ENCODE measurements at places on chromosomes 1 and 21.

DNA sequence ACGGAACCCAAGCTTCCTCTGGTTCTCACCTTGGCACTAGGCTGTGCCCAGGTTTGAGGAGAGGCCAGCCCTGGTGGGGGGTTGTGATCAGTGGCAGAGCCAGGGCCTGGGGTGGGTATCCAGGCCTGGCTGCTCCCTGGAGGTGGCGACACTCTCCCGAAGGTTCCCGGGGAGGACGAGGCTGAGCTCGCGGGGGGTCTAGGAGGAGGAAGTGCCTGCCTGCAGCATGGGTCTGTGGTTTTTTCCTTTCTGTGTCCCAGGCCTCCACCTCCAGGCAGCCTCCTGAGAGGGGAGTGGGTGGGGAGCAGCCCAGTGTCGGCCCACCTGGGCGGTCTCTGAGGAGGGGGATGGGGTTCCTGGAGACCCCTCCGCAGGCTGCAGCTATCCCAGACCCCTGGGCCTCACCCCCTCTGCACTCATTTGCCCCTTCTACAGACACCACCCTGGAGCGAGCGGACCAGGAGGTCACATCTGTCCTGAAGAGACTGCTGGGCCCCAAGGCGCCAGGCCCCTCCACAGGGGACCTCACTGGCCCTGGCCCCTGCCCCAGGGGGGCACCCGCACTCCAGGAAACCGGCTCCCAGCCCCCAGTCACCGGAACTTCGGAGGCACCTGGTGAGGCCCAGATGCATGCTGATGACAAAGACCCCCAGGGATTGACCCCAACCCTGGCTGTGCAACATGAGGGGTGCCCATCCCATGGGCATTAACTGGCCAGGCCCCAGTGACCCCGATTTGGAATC lies 44.3 kb downstream of the TRIM11 start:
- DNase-seq: no peak

GRCh38 chr1:240462277-240462676 lies 149.7 kb downstream of the GREM2 start:
- no peak for DNase-seq

DNA sequence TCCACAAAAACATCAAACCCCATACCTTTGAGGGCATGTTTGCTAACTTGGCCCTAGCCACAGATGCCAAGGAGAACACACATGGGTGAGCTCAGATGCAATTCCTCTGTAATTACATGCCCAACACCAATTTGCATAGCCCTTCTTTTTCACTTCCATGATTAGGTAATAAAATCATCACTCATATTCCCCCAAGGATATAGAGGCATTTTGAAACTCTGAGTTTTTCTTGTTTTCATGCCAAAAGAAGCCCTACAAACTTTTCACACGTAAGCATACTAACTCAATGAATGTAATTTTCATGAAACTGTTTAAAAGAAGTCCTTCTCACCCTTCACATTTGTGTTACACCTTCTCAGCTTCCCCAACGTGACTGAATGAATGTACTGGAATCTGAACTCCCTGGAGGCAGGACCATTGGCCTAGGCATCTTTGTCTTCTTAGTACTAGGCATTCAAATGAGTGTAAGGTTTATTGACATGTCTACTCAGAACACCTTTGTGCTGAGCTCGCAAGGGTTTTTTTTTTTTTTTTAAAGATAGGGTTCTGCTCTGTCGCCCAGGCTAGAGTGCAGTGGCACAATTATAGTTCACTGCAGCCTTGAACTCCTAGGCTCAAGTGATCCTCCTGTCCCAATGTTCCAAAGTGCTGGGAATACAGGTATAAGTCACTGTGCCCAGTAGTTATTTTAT lies 31.0 kb downstream of the FBXO42 start:
- no peak for DNase-seq

DNA sequence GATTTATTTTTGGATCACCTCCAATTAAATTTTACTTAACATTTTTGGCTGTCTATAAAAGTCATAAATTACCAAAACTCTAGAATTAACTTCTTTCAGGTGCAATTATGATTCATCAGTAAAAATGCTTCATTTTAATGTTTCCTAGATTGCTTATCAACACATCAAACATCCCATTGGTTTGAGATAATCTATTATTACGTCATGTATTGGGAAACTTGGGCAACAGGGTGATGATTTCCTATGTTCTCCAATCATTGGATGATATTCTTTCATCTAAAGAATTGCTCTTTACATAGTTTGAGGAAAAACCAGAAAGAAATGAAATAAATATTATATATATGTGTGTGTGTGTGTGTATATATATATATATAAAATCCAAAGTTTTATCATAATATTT lies 76.8 kb upstream of the KCNJ6 start:
- no peak for DNase-seq

GRCh38 chr1:178541829-178542553 lies 29.1 kb downstream of the TEX35 start:
- DNase-seq: peak; percentile 44

GRCh38 chr1:248805876-248806275 lies 19.8 kb downstream of the SH3BP5L start:
- DNase-seq: peak; percentile 24

DNA sequence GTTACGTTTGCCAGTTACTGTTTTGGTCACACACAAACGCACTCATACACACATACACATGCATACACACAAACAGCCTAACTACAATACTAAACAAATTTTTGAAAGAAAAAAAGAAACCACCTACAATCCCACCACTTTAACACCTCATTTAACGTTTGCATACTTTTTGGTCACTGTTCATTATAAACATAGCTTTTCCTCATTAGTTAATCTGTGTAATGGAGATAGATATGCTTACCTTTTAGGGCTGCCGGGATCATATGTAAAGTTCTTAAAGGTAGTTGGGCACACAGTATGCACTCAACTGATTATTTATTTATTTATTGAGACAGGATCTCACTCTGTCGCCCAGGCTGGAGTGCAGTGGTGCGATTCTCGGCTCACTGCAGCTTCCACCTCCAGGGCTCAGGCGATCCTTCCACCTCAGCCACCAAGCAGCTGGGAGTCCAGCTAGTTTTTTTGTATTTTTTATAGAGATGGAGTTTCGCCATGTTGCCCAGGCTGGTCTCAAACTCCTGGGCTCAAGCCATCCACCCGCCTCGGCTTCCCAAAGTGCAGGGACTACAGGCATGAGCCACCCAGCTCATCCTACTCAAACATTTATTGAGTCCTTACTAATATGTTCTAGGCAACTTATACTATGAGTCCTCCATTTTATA lies 677 bp upstream of the BCL10 start:
- no peak for DNase-seq

DNA sequence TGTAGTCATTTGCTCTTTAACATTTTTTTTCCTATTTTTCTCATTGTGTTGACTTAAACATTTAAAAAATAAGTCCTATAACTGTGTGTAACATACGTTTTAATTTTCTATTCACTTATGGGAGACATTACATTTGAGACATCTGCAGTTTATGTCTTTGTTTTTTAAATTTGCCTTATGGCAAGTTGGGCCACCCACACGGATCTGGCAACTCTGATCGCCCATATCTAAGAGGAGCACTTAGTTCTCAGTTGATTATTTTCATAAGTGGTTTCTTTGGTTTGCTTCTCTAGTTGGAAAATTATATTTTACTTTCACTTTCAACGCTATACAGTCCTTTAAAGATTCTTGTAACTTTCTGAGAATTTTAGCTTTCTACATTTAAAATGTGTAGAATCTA lies 13.8 kb upstream of the ZNF124 start:
- DNase-seq: no peak

- DNase-seq: no peak
Measured at GRCh38 chr1:145951526-145951925, 6.3 kb downstream of the LIX1L start.

DNA sequence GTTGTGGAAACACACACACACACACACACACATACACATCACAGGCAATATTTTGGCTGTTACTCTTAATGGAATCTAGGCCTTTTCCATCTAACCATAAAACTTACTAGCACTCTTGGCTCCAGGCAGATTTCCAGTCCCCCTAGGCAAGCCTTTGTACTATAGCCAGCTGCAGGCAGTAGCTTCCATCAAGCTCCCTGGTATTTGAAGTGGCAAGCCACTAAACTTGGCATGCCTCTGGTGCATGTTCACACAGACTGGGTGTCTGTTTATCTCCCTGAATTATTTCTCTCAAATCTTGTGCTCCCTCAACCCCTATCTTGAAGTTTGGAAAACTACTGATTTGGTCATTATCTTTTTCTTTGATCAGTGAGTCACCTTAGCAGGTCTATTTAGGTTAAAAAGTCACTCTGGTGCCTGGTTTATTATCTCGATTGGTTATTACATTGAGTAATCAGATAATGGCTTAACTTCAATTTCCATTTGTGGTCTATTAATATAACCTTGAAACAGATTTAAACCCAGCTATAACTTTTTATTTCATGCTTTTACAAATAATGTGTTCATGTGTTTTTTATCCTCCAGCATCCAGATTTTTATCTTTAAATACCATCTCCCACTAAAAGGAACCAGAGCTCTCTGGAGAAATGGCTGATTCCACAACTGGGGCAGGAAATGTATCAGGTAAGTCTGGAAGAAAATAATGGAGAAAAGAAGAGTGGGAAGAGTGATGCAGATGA lies 2.7 kb upstream of the RBM15 start:
- no peak for DNase-seq

DNA sequence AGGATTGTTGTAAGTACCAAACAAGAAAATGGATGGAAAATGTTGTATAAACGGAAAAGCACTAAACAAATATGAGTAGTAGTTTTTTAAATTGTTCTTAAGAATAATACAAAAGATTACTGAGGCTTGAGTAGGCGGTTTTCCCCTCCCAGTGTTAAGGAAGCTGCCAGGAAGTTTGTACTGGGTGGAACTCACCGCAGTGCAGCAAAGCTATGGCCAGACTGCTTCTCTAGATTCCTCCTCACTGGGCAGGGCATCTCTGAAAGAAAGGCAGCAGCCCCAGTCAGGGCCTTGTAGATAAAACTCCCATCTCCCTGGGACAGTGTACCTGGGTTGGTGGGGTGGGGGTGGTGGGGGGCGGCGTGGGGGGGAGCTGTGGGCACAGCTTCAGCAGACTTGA lies 58.7 kb downstream of the XCL2 start:
- DNase-seq: no peak

DNA sequence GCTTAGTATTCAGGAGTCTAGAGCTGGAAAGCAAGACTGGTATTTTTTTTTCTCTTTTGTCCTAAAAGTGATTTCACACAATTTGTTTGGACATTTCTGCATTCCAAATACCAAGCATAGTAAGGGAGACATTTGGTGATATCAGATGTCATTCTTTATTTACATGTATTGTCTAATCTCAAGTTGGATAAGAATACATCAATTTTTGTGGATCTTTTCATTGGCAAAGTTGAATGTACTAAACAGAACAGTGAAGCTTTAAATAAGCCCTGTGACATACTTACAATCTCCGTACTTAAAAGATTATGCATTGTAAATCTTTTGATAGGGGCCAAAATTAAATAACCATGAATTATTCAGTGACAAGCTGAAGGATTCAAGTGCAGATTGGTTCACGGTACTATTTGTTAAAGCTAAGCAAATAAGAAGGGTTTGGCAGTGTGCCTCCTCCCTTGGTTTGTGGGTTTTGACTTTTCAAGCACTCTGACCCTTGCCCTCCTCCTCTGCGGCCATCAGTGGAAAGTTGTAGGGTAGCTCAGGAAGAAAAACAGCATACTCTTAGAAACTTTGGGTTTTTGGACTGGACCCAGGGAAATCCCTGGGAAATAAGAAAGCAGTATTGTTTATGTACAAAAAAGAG lies 663.7 kb downstream of the ADGRL2 start:
- DNase-seq: no peak

- DNase-seq: no peak
Measured at GRCh38 chr1:52947490-52947889, 20.4 kb downstream of the SCP2 start.

GRCh38 chr1:232728507-232729263 lies 76.5 kb upstream of the MAP10 start:
- no peak for DNase-seq

- DNase-seq: no peak
Measured at GRCh38 chr1:32208891-32209328, at the start of gene DCDC2B. Gene DCDC2B (plus strand): TSS chr1:32209089. CDS start chr1:32209094, 5 bp downstream.

GRCh38 chr21:29641635-29642550 lies 297.9 kb downstream of the GRIK1 start:
- DNase-seq: no peak

- no peak for DNase-seq
Measured at GRCh38 chr21:25903607-25904006, 168.8 kb downstream of the GABPA start.

- DNase-seq: no peak
Measured at GRCh38 chr1:76764638-76765454, 102.4 kb upstream of the ST6GALNAC5 start.

DNA sequence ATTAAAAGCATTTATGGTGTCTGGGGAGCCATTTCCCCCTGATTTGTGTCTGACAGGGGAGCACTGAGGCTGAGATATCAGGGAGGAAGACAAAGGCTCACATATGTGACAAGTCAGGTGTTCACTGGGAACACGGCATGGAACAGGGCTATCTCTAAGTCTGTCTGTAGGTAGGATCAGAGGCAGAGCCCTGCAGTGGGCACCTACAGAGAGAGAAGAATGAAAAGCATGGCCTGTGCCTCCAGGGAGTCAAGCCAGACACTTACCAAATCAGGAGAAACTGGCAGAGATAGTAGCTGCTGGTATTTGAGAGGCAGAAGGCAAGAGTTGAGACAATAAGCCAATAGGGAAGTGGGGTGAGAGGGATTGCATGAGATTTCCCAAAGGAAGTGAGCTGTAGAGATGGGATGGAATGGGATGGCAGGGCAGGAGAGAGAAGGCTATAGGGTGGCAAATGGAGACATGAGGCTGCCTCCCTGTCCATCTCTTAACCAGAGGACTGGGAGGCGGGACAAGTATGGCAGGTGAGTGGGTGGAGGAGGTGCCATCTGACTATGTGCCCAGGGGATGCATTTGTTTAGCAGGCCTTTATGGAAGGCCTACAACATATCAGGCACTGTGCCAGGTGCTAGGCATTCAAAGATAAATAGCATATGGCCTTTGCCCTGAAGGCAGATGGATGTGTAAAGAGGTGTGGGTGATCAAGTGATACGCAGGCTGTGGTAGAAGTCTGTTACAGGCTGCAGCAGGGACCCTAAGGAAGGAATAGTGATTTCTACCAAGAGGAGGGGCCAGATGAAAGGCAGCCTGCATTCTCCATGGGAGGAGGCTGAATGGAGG lies 136.2 kb upstream of the IPO9 start:
- no peak for DNase-seq

DNA sequence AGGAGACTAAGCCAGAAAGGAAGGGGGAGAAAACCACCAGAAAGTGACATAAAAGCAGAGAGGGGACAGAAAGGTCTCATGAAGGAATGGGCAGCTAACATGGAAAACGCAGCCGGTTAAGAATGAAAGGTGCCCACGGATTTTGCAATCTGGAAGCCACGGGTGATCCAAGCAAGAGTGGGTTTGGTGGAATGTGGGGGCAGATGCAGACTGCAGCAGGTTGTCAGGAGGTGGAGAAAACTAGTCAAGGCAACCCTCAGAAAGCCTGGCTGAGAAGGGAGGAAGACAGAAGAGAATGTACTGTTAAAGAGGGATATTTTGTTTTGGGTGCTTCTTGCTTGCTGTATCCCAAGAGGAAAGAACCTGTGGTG lies 12.6 kb upstream of the SMIM12 start:
- no peak for DNase-seq

GRCh38 chr1:43034195-43034658 lies 75.6 kb upstream of the SLC2A1 start:
- DNase-seq: no peak

All from hippocampal formation (tissue), 2 donors.